NCI-H1092 treated with DMSO at 0.1 percent for 48 hours (cell line): ENCODE measurements at places on chromosomes 1 and 21.

GRCh38 chr1:61441723-61442262 lies 283.1 kb downstream of the TM2D1 start:
- no peak for DNase-seq

DNA sequence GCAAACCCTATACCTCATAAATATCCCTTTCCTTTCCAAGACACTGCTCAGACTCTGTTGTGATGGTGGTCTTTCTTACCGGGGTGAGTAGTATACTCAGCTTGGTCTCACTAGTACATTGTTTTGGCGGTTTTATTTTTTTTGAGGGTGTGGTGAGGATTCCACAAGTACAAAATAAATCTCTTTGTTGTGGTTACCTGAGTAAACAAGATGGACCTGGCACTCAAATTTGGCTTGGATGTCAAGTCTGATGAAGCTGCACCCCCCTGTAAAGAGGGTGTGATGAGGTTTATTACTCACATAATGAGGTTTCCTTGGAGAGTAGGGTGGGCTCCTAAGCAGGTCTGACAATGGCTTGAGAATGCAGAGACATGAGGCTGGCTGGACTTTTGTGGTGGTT lies 68.2 kb upstream of the KCNJ6 start:
- DNase-seq: no peak

GRCh38 chr1:175145899-175146528 lies 46.6 kb downstream of the KIAA0040 start:
- DNase-seq: no peak

DNA sequence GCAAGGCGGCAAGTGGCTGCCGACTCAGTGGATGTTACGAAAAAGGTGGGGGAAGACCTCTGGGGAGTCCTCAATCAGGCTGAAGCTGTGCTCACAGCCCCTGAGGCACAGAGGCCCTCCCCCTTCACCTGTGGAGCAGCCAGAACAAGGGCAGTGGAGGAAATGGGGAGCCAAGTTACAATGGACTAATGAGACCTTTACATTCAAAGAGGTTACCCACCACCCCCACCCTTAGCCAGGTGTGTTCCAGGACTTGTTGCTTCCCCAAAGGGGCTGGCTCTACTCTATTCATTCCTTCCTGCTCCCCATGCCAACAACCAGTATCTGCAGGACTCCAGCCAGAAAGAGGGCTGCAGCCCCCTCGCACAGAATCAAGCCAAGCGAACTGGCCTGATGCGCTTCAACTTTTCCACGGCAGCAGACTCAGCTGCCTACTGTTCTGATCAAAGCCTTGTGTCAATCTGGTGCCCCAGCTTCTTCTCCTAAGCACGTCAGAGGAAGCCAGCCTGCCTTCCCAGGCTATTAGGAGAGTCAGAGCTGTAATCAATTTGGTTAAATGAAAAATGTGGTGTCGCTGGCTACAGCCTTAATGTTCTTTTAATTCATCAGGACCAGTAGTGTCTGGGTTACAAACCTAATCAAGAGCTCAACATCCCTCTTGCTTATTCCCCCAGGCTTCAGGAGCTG lies 1.8 kb upstream of the SYT2 start:
- no peak for DNase-seq

GRCh38 chr1:156860113-156860627 lies 495 bp upstream of the NTRK1 start:
- DNase-seq: peak; percentile 62

GRCh38 chr1:46413596-46413985 lies 19.5 kb downstream of the FAAH start:
- no peak for DNase-seq

DNA sequence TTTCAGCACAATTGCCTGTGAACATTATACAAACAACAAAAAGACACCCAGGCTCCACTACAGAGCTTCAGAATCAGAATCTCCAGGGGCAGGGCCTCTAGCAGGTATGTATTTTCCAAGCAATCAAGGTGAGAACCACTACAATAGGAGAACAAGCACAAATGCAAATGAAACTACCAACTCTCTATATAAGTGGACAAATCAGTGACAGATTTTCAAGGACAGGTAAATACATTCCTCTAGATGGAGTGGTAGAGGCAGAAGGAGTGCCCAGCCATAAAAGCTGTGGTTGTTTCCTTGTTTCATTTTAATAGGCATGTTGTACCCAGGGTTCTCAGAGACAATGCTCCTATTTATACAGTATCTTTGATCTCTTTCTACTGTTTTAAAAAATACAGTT lies 20.1 kb upstream of the CCDC17 start:
- no peak for DNase-seq

DNA sequence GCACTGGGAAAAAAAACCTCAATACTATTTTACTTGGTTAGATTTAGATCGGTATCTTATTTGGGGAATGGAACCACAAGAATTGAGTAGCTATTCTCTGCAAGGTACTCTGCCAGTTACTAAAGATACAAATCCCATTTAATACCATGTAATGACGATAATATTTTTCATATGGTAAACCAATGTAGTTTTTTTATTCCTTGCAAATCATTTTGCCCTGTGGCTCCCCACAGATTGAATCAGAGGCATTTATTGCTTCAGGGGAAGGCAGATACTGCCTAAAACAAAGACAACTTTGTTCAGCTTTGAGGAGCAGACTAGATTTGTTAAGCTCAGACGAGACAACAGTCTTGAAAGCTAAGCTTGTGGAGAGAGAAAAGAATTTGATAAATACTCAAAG lies 226.7 kb upstream of the RUNX1 start:
- DNase-seq: no peak

DNA sequence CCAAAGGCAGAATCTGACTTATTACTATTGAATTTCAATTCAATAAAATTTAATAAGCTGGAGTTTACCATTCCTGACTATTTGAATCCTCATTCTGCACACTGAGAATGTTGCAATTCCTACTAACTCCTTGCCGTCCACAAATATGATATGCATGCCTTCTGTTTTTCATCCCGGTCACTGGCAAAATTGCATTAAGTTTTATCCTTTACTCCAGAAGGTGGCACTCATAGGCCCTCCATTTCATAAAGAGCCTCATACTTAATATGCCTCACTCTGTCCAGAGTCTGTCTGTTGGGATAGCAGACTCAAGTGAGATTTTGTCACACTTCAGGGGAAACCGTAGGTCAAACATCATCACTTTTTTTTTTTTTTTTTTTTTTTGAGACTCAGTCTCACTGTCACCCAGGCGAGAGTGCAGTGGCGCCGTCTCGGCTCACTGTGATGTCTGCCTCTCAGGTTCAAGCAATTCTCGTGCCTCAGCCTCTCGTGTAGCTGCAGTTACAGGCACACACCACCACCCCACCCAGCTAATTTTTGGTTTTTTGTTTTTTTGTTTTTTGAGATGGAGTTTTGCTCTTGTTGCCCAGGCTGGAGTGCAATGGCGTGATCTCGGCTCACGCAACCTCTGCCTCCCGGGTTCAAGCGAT lies 27.3 kb downstream of the F11R start:
- DNase-seq: peak; percentile 25

GRCh38 chr21:45104560-45104959 lies 30.2 kb downstream of the ADARB1 start:
- DNase-seq: peak; percentile 17

GRCh38 chr1:115173151-115173550 lies 83.8 kb upstream of the TSPAN2 start:
- no peak for DNase-seq

DNA sequence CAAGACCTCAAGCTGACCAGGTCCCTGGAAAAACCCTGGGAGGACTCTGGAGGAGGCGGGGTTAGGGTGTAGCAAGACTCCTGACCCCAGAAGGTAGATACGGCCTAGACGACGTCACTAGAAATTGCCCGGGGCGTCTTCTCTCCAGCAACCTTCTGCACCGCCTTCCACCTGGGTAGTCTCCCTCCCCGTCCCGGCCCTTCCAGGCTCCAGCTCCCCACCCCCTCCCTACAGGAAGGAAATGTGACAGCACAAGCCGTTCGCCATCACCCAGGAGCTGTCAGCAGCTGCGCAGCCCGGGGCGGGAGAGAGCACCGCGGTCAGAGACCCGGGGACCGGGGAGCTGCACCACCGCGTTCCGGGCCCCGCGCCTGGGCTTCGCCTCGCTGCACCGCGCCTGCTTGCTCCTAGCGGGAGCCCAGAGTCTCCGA lies 20.0 kb downstream of the SERTAD4 start:
- peak; percentile 26 for DNase-seq

DNA sequence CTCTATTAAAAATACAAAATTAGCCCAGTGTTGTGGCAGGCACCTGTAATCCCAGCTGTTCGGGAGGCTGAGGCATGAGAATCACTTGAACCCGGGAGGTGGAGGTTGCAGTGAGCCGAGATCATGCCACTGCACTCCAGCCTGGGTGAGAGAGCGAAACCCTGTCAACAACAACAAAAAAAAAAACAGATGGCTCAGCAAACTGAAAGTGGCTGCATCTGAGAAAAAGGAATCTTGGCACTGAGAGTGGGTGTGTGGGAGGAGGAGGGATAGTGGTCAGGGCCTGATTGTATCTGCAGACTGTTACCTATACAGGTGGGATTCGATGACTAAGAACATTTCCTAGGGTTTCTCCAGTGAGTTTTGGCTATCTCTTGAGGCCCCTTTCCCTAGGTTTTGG lies 122.2 kb upstream of the BARHL2 start:
- DNase-seq: no peak

- peak; percentile 94 for DNase-seq
These were observed 27.8 kb upstream of the CCSAP start for GRCh38 chr1:229370601-229371021.

GRCh38 chr1:21066356-21067012 lies 110.2 kb downstream of the EIF4G3 start:
- no peak for DNase-seq

GRCh38 chr1:248838357-248839167 lies 538 bp downstream of the ZNF672 start:
- DNase-seq: peak; percentile 90

DNA sequence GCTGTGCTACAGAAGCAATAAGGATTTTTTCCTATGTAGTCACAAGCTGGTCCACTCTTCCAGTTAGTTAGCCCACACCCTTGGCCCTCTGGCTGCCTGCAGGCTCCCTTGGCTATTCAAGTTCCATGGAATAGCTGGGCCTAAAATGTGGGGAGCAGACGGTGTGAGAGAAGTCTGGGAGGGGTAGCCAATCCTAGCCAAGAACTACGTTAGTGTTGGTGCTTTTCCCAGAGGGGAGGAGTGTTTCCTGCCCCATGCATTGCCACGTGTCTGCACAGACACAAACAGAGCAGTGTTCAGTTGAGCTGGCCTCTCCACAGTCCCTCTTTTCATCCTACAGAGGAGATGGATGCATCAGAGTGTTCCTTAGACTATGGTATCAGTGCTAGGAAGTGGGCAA lies 59.0 kb upstream of the IPO9 start:
- DNase-seq: no peak
